ENCODE measurements at places on chromosomes 7 and 10.

DNA sequence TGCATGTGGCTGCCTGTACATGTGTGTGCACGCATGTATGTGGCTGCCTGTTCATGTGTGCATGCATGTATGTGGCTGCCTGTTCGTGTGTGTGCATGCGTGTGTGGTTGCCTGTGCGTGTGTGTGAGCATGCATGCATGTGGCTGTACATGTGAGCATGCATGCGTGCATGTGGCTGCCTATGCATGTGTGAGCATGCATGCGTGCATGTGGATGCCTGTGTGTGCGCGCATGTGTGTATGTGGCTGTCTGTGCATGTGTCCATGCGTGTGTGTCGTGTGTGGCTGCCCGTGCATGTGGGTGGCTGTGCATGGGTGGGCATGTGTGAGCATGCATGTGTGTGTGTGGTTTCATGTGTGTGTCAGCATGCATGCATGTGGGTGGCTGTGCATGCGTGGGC lies 218.3 kb downstream of the ELFN1 start:
- no peak for DNase-seq

DNA sequence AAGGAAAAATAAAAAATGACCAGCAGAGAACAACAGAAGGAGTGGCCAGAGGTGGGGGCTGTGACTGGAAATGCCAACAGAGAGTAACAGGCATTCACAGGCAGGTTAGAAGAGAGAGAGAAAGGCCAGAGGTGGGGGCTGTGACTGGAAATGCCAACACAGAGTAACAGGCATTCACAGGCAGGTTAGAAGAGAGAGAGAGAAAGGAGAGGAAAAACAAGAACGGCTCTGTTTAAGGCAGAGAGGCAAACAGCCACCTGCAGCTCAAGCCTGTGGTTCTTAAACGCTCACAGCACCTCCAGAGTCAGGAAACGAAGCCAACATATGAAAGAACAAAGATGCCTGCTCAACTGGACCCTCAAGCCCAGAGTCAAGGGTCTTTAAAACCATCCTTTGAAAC lies 39.5 kb upstream of the DGKI start:
- no peak for DNase-seq

GRCh38 chr10:28881171-28881882 lies 204.0 kb downstream of the BAMBI start:
- DNase-seq, result no peak

- DNase-seq, result no peak
These were observed 67.0 kb downstream of the OSBPL3 start for GRCh38 chr7:24912874-24913514.

- DNase-seq, result no peak
These were observed 36.4 kb upstream of the CARD11 start for GRCh38 chr7:3080106-3080505.

DNA sequence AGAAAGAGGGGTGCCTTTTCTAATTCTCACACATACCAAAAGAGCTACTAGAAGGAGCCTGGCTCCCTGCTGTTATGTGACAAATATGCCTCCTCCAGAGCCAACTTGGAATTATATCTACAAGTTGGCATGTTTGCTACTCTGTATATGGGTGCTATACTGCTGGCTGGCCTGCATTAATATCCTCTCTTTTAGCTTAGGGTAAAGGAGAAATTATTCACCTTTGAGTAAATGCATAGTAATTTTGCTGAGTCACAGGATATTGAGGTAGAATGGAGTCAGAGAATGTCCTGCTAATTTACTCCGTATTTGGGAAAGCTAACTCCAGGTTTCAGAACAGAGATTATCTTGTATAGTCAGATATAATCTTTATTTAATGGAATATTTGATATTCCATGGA lies 24.2 kb upstream of the LIPN start:
- no peak for DNase-seq

GRCh38 chr10:668786-669485 lies 20.5 kb downstream of the DIP2C start:
- no peak for DNase-seq

DNA sequence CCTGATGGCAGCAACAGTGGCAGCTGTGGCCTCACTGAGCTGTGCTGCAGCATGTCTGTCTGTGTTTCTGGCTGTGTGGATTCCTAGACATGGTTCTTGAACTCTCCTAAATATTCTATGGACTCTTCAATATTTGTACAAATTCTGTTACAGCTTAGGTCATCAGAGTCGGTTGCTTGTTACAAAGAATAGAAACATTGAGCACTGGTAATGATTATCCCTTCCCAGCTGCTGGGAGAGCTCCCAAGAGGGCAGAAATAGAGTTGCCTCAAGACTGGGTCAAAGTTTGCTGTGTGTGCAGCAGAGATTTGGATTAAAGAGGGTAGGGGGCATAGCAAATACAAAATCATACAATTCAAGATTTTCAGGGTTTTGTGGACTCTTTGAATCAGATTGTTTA lies 337.1 kb upstream of the AKR1E2 start:
- DNase-seq, result no peak

DNA sequence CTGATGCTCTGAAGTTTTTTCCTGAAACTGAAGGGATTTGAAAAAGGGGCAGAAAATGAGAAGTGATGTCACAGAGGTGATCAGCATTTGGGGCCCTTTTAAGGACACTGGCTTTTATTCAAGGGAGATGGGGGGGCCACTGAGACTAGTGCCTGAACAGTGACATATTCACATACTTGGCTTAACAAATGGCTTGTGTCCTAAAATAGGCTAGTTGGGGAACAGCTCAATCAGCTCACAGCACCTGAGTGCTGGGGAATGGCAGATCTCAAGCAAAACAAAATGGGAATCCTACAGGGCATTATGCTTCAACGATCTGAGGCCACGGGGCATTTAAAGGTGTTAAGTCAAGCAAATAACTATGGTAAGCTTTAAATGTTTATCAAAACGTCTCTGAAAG lies 90.1 kb downstream of the UBE2H start:
- DNase-seq, result no peak

- DNase-seq, result no peak
These were observed 142.1 kb upstream of the COBL start for GRCh38 chr7:51458693-51459092.

GRCh38 chr7:30564243-30564892 lies 30.3 kb upstream of the GARS1 start:
- DNase-seq, result peak; percentile 78

Measured in right renal pelvis (tissue), 4 donors.